Dermis blood vessel endothelial cell (primary cell): ENCODE measurements at places on chromosomes 6 and 20. TPM values are rescaled to one million over a fixed set of nuclear protein-coding genes. Genes with fewer than 3 reads are reported as not detected.

PRKN gene
- total RNA-seq = 0.34 and 0.56 TPM in 2 replicates

THBD gene
- total RNA-seq = 33.4 and 34.0 TPM in 2 replicates

FIG4 gene
- 11.6 and 13.6 TPM in 2 replicates for total RNA-seq

PI3 gene
- not detected in 2 replicates for total RNA-seq

SNAP25 gene
- 0.05 TPM in 1 of 2 replicates, not detected in the other for total RNA-seq

SLC22A23 gene
- 58.5 and 70.6 TPM in 2 replicates for total RNA-seq

IL20RA gene
- total RNA-seq = 0.51 and 0.79 TPM in 2 replicates

CRISP3 gene
- total RNA-seq = not detected in 2 replicates

GNRH2 gene
- not detected in 2 replicates for total RNA-seq

SERPINB6 gene
- total RNA-seq = 127 and 135 TPM in 2 replicates

FAM229B gene
- total RNA-seq = 10.4 and 10.5 TPM in 2 replicates

PSMF1 gene
- total RNA-seq = 32.7 and 65.0 TPM in 2 replicates

HNF4A gene
- not detected in 2 replicates for total RNA-seq

TUBB1 gene
- not detected in 2 replicates for total RNA-seq

GPSM3 gene
- total RNA-seq = 3.1 and 8.7 TPM in 2 replicates

IL17A gene
- not detected in 2 replicates for total RNA-seq

HLA-DOB gene
- not detected in 2 replicates for total RNA-seq

GSTA3 gene
- not detected in 2 replicates for total RNA-seq

VIP gene
- total RNA-seq = 0.56 and 1.7 TPM in 2 replicates

COL21A1 gene
- total RNA-seq = 0.05 and 0.34 TPM in 2 replicates

PNISR gene
- total RNA-seq = 47.0 and 73.7 TPM in 2 replicates

C6orf132 gene
- total RNA-seq = under 0.01 TPM in 1 of 2 replicates, not detected in the other

TMEM200A gene
- 0.14 and 0.34 TPM in 2 replicates for total RNA-seq

CNBD2 gene
- total RNA-seq = 2.8 and 5.3 TPM in 2 replicates

PSORS1C1 gene
- 0.17 and 4.7 TPM in 2 replicates for total RNA-seq

DEFB132 gene
- not detected in 2 replicates for total RNA-seq

ADGRG6 gene
- 42.2 and 43.4 TPM in 2 replicates for total RNA-seq

ME1 gene
- total RNA-seq = 7.8 and 25.3 TPM in 2 replicates

TULP1 gene
- total RNA-seq = not detected in 2 replicates
